Activated CD4-positive, alpha-beta T cell treated with anti-CD3 and anti-CD28 coated beads for 36 hours (primary cell): ENCODE measurements at places on chromosomes 1 and 21.

- DNase-seq = no peak
Observed at GRCh38 chr1:165034136-165034809, 322.2 kb downstream of the LMX1A start.

DNA sequence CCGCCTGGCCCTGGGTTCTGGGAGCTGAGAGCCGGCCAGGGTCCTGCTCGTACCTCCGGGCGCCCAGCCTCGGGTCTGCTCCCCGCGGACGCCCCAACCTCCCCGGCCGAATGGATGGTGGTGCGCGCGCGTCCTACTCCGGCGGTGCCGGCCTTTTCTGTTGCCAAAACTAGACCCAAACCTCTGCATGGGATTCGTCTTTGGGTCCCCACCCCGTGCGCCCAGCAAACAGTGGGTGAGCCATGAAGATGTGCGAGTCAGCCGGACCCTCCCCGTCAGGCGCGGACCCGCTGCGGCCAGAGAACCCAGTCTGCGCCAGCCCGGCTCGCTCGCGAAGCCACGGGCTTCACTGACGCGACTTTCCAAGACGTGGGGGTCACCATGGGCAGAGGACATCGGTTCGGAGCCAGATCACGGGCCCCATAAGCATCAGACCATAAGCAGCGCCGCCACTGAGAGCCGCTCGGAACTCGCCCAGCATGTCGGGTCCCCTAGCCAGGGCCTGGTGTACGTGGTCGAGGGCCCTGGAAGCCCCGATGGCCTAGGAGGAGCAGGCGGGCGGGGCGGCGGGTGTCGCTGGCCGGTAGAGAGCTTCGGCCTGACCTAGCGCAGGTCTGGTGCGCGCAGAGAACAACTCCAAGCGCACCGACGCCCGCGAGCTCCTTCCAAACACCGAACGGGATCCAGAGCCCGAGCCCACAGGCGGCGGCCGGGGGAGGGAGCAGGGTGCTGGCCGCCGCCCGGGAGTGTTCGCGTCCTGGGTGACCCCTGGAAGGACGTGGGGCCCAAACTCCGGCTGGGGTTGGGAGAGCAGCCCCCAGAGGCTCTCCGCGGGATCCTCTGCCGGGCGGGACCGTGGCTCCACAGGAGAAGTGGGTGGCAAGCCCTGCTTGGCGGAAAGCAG is 1.0 kb upstream of the TP73 start:
- DNase-seq = peak; percentile 16

DNA sequence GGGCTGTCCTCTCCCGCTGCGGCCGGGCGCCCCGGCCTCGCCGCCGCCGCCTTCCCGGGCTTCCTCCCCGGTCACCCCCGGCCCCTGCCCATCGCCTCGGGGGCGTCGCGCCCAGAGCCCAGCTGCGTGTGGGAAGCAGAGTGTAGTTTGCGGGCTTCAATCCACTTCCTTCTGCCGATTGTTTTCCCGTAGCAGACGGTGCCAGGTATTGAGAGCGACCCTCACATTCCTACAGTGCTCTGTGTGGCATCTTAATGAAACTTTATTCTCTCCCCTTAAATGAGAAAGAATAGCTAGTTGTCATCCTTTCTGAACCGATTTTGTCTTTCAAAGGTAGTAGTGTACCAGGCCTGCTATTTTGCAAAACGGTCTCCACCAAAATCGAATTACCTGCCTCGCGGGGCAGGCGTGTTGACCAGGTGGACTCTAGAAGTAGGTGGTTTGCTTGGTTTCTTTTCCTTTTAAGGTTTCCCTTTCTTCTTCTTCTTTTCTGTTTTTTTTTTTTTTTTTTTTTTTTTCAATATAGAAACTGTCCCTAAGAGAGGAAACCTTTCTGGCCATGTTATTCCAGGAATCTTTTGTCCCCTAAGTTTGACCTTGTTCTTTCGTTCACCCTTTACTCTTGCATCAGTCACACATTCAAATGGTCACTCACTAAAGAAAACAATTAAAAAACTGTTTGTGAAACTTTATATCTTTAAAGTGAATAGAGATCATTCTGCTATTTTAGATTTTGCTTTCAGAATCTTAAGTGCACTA is 881 bp downstream of the USP25 start:
- no peak for DNase-seq

- DNase-seq = no peak
Observed at GRCh38 chr21:43590194-43590593, 69.1 kb downstream of the HSF2BP start.

GRCh38 chr1:17274186-17275170 is 25.6 kb downstream of the PADI3 start:
- peak; percentile 67 for DNase-seq

DNA sequence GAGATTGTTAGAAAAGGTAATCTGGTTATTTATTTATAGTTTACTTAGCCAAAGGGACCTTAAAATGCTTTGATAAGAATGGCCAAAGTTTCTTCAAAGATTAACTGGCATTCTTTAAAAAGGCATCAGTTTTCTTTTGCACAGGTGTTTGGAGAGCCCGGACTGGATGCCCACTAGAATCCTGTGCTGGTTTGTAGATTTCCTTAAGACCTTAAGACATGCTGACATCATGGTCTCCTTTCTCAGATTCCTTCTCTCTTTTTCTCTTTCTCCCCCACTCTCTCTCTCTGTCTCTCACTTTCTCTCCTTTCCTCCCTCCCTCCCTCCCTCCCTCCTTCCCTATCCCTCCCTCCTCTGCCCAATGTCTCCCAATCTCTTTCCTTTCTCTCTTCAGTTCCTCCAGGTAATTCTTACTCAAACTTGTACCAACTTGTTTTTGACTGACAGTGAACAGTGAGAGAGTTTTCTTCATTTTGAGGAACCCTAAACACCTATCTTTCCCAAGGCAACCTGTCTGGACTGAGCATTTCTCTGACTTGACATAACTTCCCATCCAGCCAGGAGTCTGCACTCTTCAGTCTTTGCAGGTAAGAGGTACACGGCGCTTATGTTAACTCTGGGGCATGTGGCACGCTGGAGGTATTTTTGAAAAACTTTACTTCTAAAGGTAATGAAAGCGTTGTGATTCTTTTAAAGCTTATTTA is at the start of gene KCNJ15:
Gene KCNJ15, plus strand, starts transcription at position 393 of the 704 bp plus-strand sequence. CDS start 42,271 bp downstream, outside the sequence.
- DNase-seq = no peak

DNA sequence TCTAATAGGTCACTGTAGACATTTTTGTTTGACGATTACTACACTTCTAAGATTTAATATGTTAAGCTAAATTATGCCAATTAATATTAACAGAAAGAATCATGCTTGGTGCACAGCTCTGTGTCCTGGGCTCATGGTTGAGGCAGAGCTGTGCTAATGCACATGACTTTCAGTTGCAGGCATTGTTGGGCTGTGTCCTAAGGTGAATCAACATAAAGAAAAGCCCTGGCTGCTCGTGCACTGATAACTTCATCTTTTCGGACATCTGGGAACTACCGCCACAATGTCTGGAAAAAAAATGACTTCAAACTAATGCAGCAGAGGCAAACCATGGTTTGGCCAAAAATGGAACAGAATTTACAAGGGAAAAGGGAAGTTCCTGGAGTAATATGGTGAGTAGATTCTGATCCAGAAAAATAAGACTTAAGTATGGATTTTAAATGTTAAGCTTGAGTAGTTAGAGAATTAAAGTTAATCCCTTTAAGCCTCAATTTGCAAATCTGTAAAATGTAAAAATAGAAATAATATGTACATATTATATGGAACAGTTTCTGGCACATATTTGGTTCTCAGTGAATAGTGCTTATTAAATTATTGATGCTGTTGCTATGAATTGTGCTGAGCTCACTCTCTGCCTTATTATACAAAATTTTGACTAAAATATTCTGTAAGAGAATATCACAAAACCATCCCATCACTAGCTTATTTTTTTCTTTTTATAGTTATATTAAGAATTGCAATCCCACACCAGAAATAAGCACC is 186.1 kb downstream of the BRINP2 start:
- DNase-seq = no peak
